ENCODE measurements at places on chromosomes 13 and 19.

DNA sequence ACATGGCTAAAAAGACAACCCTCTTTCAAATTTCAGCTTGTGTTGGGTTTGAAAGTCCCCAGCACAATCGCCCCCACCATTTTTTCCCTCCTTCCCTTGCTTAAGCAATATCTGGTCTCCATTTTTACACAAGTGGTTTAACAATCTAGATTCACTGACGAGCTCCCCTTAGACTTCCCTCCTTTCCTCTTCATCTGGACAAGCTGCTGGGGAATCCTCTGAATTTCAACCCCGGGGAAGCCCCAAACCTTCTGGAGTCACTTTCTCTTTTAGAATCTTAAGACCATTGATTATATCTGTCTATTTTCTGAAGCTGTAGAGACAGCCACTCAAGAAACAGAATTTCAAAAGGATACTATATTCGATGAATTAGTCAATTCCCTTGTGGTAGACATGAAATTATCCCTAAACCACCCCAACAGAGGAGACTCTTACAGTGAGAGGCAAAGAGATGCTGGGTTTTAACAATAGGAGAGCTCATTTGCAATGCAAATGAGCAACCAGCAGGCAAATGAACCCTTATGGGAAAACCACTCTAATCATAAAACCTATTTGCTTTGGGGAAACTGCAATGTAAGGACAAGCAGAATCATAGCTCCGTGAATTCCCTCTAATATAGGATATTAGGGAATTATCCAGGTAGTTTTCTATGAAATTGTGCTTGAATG lies 78.9 kb downstream of the TEX26 start:
- H3K27me3 ChIP-seq, result peaks cover 6% of the 10 kb centered on the region
- no peak for DNase-seq
- H3K4me1 ChIP-seq, result no peaks in the 10 kb centered on the region
- H3K27ac ChIP-seq, result no peak overlapping the region
- H3K36me3 ChIP-seq, result no peaks in the 10 kb centered on the region

- no peaks in the 10 kb centered on the region for H3K36me3 ChIP-seq
- H3K27ac ChIP-seq, result no peak overlapping the region
- no peak overlapping the region for H3K4me3 ChIP-seq
- DNase-seq, result no peak
Observed at GRCh38 chr19:32988724-32989123, 16.7 kb downstream of the FAAP24 start.

DNA sequence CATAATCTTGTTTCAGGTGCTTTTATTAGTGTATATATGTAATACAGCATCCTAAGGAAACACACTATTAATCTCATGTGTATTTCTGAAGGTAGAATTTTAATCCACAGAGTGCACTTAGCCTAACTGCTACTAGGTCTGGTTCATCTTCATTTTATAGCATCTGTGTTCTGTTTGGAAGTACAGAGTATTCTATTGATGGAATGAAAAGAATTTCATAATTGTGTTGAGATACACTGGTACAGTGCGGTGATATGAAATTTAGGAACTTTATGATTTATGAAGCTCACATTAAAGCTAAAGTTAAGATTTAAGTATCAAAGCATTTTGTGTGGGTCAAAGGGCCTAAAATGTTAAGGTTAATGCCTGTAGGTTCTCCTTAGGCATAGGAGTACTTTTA lies 6.0 kb downstream of the PCDH17 start:
- no peak for DNase-seq
- no peak overlapping the region for H3K4me3 ChIP-seq
- no peaks in the 10 kb centered on the region for H3K27me3 ChIP-seq
- no peaks in the 10 kb centered on the region for H3K4me1 ChIP-seq

DNA sequence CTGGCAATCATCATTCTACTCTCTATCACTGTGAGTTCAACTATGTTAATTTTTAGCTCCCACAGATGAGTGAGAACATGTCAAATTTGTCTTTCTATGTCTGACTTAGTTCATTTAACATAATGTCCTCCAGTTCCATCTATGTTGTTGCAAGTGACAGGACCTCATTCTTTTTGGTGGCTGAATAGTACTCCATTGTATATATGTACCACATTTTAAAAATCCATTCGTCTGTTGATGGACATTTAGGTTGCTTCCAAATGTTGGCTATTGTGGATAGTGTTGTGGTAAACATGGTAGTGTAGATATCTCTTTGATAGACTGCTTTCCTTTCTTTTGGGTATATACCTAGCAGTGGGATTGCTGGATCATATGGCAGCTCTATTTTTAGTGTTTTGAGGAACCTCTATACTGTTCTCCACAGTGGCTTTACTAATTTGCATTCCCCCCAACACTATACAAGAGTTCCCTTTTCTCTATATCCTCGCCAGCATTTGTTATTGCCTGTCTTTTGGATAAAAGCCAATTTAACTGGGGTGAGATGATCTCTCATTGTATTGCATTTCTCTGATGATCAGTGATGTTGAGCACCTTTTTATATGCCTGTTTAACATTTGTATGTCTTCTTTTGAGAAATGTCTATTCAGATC lies 124.1 kb downstream of the PCCA start:
- H3K27me3 ChIP-seq, result no peaks in the 10 kb centered on the region
- H3K27ac ChIP-seq, result no peak overlapping the region

All from CD8-positive, alpha-beta memory T cell (primary cell).